Adrenal gland (tissue), 19 donors: ENCODE measurements at places on chromosomes 3 and 15. TPM values are rescaled to one million over a fixed set of nuclear protein-coding genes. Genes with fewer than 3 reads are reported as not detected.
A peak's percentile ranks its signal among the peaks of the same experiment; 100 is the strongest.

KCNMB2 gene
- 0.94 TPM for polyA plus RNA-seq

ARRDC4 gene
- 15.1 TPM for polyA plus RNA-seq

GRAMD1C gene
- polyA plus RNA-seq: 2.5 TPM

FMN1 gene
- 0.37 TPM for polyA plus RNA-seq

SLC6A20 gene
- polyA plus RNA-seq: not detected

GRCh38 chr15:48963524-48964113, at the start of gene SHC4:
Gene SHC4, minus strand, starts transcription at chr15:48963919. Its CDS starts 904 bp downstream, at chr15:48963015.
- no peak within 1 kb of the TSS for H3K4me3 ChIP-seq
- peaks cover 12% of the 10 kb centered on the region for H3K4me1 ChIP-seq
- H3K36me3 ChIP-seq: no peaks in the 10 kb centered on the region
- no peaks in the 10 kb centered on the region for H3K27me3 ChIP-seq
- peak within 1 kb of the TSS; percentile 37 for H3K27ac ChIP-seq
- peak; percentile 80 for DNase-seq

DNA sequence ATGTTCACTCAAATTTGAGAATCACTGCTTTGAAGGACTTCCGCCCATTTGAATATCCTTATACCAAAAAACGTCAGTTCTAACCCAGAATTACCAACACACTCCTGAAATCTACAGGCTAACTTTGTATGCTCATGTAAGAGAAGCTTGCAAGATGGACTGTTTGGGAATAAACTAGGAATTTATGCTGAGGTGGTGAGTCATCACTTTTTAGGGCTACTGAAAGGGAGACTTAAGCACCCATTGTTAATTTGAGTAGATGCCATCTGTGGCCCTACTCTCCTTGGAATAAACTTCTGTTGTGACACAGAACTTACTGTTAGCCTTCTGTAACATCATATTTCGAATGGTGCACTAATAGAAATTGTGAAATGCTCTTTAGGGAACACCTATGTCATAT, 74.6 kb downstream of the FGF12 start:
- DNase-seq: no peak
- peaks cover 3% of the 10 kb centered on the region for H3K27me3 ChIP-seq
- no peak overlapping the region for H3K27ac ChIP-seq
- no peaks in the 10 kb centered on the region for H3K4me1 ChIP-seq
- no peak overlapping the region for H3K4me3 ChIP-seq

GRCh38 chr15:32825219-32825618, 107.4 kb downstream of the GREM1 start:
- no peaks in the 10 kb centered on the region for H3K27me3 ChIP-seq
- DNase-seq: no peak
- H3K4me3 ChIP-seq: no peak overlapping the region
- no peak overlapping the region for H3K27ac ChIP-seq

- H3K36me3 ChIP-seq: no peaks in the 10 kb centered on the region
- no peaks in the 10 kb centered on the region for H3K4me1 ChIP-seq
Measured at GRCh38 chr3:55198554-55198953, 270.7 kb upstream of the LRTM1 start.

DNA sequence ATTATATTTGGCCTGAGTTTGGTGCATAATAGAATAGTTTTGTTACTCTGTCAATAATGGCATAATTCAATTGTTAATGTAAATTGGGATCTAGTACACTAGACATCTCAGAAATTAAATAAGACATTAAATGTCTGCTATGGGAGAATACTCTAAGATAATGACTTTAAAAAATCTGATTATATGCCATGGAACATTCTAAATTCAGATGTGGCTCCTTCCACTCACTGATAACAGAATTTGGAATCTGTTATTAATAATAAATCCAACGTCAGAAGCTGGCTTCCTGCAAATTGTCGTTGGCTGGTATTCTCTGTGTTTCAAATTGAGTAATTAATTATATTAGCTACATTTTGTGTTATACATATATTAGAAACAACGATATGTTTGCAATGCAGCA, 258.1 kb downstream of the CNTN6 start:
- no peaks in the 10 kb centered on the region for H3K27me3 ChIP-seq
- H3K27ac ChIP-seq: no peak overlapping the region
- no peak overlapping the region for H3K4me3 ChIP-seq
- no peaks in the 10 kb centered on the region for H3K36me3 ChIP-seq

DNA sequence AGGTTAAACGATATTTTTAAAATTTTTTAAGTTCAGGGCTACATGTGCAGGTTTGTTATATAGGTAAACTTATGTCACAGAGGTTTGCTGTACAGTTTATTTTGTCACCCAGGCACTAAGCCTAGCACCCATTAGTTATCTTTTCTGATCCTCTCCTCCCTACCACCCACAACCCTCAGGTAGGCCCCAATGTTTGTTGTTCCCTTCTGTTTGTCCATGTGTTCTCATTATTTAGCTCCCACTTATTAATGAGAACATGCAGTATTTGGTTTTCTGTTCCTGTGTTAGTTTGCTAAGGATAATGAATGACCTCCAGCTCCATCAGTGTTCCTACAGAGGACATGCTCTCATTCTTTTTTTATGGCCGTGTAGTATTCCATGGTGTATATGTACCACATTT, 14.9 kb downstream of the FAM162A start:
- H3K36me3 ChIP-seq: peaks cover 11% of the 10 kb centered on the region
- no peaks in the 10 kb centered on the region for H3K27me3 ChIP-seq
- no peaks in the 10 kb centered on the region for H3K4me1 ChIP-seq
- DNase-seq: no peak
- H3K4me3 ChIP-seq: no peak overlapping the region

DNA sequence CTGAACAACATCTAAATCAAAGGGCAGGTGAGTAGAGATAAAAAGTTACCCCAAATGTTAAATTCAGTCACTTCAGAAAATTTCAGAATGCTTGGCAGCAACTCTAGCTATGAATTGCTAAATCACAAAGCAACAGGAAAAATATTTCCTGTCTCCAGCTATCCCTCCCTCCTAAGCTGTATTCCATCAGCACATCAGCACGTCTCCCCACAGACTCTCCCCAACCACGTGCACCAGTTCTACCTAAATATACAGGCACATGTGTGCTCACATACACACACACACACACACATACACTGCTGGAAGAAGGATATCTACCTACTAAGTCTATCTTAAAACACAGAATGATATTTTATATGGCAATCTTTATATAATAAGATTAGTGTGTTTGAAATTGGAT, 177.1 kb upstream of the ARHGEF26 start:
- H3K4me3 ChIP-seq: no peak overlapping the region
- H3K27me3 ChIP-seq: no peaks in the 10 kb centered on the region
- no peak for DNase-seq
- H3K27ac ChIP-seq: no peak overlapping the region
- H3K36me3 ChIP-seq: no peaks in the 10 kb centered on the region

DNA sequence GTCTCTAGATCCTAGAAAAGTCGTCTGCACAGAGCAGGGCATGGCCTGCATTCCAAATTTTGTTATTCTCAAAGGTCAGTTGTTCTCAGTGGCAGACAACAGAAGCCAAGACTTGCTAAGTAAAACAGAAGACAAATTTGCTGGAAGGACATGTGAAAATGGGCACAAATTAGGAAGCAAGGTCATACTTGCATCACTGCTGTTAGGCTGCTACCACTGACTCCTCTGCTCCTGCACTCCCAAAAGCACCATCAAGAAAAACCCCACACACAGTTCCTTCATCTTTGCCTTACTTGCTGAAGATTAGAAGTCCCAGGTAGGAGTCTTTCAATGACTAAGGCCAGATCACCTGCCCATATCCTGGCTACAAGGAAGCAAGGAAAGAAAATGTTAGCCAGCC, 69.9 kb upstream of the ATP2C1 start:
- no peak for DNase-seq
- no peak overlapping the region for H3K4me3 ChIP-seq
- no peaks in the 10 kb centered on the region for H3K36me3 ChIP-seq
- no peak overlapping the region for H3K27ac ChIP-seq
- peaks cover 5% of the 10 kb centered on the region for H3K4me1 ChIP-seq
- H3K27me3 ChIP-seq: no peaks in the 10 kb centered on the region

GRCh38 chr3:177150970-177151627, 46.2 kb downstream of the TBL1XR1 start:
- H3K27ac ChIP-seq: no peak overlapping the region
- DNase-seq: no peak
- no peaks in the 10 kb centered on the region for H3K27me3 ChIP-seq
- no peak overlapping the region for H3K4me3 ChIP-seq

GRCh38 chr3:33313331-33313730, 36.1 kb downstream of the FBXL2 start:
- H3K4me1 ChIP-seq: no peaks in the 10 kb centered on the region
- no peaks in the 10 kb centered on the region for H3K36me3 ChIP-seq
- H3K4me3 ChIP-seq: no peak overlapping the region
- H3K27me3 ChIP-seq: no peaks in the 10 kb centered on the region
- no peak for DNase-seq
- H3K27ac ChIP-seq: no peak overlapping the region

DNA sequence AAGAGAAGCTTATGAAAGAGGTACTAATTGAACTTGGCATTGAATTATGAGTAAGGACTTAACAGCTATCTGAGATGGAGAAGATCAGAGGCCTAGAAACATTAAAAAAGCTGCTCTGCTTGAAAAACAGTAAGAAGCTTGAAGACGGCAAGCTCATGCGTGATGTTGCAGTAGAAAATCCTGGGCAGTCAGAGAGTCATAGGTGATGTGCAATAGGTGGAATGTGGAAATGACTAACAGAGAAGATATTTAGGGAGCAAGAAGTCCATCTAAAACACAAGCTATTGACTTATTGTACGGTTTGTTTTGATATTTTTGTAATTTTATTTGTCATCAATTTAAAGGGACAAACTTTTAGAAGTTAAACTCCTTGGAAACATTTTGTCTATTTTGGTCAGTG, 1101.4 kb downstream of the ROBO2 start:
- H3K4me1 ChIP-seq: no peaks in the 10 kb centered on the region
- no peaks in the 10 kb centered on the region for H3K36me3 ChIP-seq
- no peaks in the 10 kb centered on the region for H3K27me3 ChIP-seq
- DNase-seq: no peak

- no peak overlapping the region for H3K4me3 ChIP-seq
- H3K27me3 ChIP-seq: no peaks in the 10 kb centered on the region
- H3K27ac ChIP-seq: no peak overlapping the region
Measured at GRCh38 chr3:126606001-126606400, 47.3 kb upstream of the C3orf22 start.

GRCh38 chr3:121835465-121835801, 424 bp downstream of the EAF2 start:
- H3K4me3 ChIP-seq: no peak overlapping the region
- H3K27me3 ChIP-seq: no peaks in the 10 kb centered on the region
- peak overlapping the region; percentile 73 for H3K27ac ChIP-seq
- no peaks in the 10 kb centered on the region for H3K4me1 ChIP-seq

DNA sequence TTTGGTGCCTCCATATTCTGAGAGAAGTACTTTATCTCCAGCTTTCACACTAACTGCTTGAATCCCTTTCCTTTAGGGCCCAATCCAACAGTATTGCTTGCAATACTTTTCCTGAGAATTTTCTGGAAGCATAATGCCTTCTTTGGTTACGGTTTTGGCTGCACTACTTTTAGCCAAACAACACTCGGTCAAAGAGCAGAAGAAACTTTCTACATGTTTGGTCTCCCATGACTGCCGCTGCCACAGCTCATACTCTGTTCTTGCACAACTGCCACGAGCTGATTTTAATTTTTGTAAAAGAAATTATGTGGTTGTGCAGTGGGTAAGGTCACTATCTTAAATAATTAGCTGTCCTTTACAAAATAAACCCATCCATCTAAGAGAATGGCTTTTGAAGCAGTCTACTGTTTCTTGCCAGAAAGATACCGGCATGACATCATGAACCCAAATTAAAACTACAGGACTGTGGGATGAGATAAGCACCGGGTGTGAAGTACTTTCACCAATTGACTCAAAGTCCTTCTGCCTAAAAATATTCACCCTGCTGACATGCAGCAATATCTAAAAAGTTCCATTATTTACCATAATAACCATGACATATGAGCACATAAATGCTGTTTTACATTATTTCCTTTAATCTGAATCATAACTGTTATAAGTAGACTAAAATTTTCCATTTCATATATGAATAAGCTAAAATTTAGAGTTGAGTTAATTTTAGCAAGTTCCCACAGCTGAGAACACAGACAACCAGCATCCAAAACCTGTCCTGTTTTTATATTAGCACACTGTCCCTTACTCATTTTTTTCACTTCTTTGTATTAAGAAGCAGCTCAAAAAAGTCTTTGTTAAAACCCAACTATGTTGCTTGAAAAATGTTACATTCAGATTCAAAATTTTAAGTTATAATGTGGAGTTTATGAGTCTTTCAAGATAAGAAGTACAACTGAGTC, 1154.3 kb downstream of the EPHA3 start:
- H3K27ac ChIP-seq: no peak overlapping the region
- no peak for DNase-seq
- H3K4me3 ChIP-seq: no peak overlapping the region

- H3K27ac ChIP-seq: peak overlapping the region; percentile 95
- H3K4me1 ChIP-seq: peaks cover 12% of the 10 kb centered on the region
- H3K4me3 ChIP-seq: peak overlapping the region; percentile 91
- no peaks in the 10 kb centered on the region for H3K27me3 ChIP-seq
- no peaks in the 10 kb centered on the region for H3K36me3 ChIP-seq
Measured at GRCh38 chr3:115659253-115660220, 36.2 kb downstream of the GAP43 start.

DNA sequence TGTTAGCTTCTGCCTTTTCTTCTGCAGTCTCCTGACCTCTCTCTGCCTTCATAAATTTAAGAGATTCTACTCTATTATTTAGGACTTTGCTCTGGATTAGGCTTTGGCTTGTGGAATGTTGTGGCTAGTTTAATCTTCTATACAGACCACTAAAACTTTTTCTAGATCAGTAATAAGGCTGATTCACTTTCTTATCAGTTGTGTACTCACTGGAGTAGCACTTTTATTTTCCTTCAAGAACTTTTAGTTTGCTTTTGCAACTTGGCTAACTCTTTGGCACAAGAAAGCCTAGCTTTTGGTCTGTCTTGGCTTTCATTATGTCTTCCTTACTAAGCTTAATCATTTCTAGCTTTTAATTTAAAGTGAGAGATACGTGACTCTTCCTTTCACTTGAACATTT, 265.5 kb upstream of the TBC1D5 start:
- H3K4me1 ChIP-seq: no peaks in the 10 kb centered on the region
- no peak overlapping the region for H3K4me3 ChIP-seq
- no peaks in the 10 kb centered on the region for H3K36me3 ChIP-seq

- H3K36me3 ChIP-seq: no peaks in the 10 kb centered on the region
- H3K4me3 ChIP-seq: no peak overlapping the region
- no peak overlapping the region for H3K27ac ChIP-seq
Measured at GRCh38 chr3:186787642-186788481, 4.5 kb downstream of the EIF4A2 start.

DNA sequence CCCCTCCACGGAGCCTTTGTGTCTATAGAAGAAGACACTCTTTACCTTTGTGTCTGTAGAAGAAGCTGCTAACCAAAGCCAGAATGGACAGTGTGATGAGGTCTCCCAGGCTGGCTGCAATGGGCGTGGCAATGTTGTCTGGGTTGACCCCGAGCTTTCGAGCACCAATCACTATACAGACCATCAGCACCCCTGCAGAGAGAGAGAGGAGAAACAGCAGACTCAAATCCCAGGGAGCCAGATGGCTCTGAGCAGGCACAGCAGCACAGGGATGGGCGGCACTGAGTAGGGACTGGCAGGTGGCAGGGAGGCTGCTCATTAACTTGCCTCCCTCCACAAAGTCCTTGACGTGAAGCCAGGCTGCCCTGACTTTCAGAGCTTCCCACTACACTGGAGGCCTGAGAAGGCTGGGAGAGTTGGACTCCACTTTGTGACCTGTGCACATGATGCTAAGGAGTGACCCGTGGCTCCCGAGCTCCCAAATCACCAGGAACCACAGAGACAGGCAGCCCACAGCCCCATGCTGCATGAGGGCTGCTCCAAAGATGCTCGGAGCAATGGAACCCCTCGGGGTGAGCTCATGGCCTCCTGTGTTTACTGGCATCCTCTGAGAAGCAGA, 53.9 kb downstream of the ROPN1B start:
- H3K27me3 ChIP-seq: no peaks in the 10 kb centered on the region
- DNase-seq: no peak
- no peaks in the 10 kb centered on the region for H3K4me1 ChIP-seq
- peaks cover 15% of the 10 kb centered on the region for H3K36me3 ChIP-seq
- H3K4me3 ChIP-seq: no peak overlapping the region
